ENCODE measurements at places on chromosomes 13 and 19. TPM values are rescaled to one million over a fixed set of nuclear protein-coding genes. Genes with fewer than 3 reads are reported as not detected.

DNA sequence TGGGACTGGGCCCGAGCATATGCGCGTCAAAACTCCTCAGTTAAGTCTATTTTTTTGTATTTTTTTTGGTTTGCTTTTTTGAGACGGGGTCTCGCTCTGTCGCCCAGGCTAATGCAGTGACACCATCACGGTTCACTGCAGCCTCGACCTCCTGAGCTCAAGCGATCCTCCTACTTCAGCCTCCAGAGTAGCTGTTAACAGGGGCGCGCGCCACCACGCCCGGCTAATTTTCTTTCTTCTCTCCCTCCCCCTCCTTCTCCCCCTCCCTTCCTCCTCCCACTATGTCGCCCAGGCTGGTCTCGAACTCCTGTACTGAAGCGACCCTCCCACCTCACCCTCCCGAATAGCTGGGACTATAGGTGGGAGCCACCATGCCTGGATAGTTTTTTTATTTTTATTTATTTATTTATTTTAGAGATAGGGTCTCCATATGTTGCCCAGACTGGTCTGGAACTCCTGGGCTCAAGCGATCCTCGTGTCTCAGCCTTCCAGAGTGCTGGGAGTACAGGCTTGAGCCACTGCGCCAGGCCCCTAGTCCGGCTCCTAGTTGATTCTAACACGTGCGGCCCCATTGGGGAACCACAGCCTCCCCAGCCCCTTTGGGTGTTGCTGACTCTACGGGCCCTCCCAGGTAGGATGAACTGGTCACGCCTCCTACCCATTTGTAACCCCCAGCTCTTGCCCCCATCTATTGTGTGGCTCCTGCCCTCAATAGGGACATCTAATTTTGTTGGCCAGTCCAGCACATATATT lies 806 bp upstream of the ZNF837 start:
- no peak for DNase-seq

EFNB2 gene
- total RNA-seq, result 33.1 TPM

GRCh38 chr19:19068659-19069654 lies 5.2 kb downstream of the SLC25A42 start:
- peak; percentile 65 for DNase-seq

GRCh38 chr13:35841060-35841521 lies 290.1 kb downstream of the DCLK1 start:
- peak; percentile 86 for DNase-seq

GRCh38 chr13:50527188-50527587 lies 316.3 kb downstream of the DLEU7 start:
- no peak for DNase-seq

NANOS3 gene
- total RNA-seq, result not detected

- DNase-seq, result no peak
Measured at GRCh38 chr13:50724913-50725312, 118.6 kb downstream of the DLEU7 start.

FXYD1 gene
- 44.2 TPM for total RNA-seq

- DNase-seq, result no peak
Measured at GRCh38 chr19:4991538-4991937, 22.6 kb downstream of the KDM4B start.

GRCh38 chr19:50309396-50310125 lies 19.6 kb downstream of the KCNC3 start:
- no peak for DNase-seq

DNA sequence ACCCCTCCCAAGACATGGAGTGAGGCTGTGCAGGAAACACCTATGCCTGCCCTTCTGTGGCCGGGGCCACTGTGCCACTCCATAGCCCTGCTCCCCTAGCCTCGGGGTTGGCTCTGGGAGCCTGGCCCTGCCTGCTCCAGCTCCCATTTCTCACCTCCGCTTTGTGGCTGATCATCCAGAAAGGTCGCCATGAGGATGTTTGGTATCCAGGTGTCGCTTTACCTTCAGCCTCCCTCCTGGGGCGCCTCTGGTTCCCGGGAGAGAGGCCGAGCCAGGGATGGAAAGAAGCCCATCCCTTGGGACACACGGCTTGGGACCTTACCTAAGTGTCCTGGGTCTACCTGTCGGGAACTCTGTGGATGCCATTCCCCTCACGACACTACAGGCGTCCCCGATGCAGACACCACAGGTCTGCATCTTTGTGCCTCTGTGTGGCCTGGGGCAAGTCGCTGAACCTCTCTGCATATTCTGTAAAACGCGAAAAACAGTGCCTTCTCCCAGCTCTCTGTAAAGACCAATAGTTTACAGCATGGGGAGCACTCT lies 3.4 kb upstream of the MCF2L start:
- DNase-seq, result no peak

MAP4K1 gene
- 2.9 TPM for total RNA-seq

GRCh38 chr13:35836446-35836845 lies 294.7 kb downstream of the DCLK1 start:
- no peak for DNase-seq

GRCh38 chr19:4208385-4209094 lies 20.8 kb upstream of the EBI3 start:
- no peak for DNase-seq

DNA sequence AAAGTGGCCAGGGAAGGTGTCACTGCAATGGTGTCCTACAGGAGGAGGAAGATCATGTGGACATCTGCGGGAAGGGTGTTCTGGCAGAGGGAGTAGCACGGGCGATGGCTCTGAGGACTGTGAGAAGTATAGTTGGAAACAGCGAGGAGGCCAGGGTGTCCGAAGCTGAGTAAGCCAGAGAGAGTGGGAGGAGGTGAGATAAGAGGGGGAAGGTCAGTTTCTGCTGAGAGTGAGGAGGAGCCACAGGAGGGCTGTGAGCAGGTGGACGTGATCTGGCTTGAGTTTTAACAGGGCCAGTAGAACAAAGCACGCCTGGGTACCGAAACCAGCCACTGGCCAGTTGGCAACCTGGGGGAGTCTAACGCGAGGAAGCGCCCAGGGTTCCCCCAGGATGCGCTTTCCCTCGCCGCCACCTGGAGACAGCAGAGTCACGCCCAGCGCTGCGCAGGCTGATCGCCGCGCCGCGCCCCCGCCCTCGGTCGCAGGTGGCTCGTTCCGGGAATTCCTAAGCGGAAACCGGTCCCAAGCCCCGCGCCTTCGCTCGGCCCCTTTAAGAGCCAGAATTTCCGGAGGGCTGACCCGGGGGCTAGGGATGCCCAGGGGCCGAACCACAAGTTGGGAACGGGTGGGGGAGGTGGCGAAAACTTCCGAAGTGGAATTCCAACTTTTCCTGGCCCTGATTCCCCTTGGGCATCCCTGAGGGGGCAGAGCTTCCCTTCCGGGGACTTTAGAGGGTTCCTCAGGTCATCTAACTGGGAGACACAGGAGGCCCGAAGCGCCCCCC lies 1.1 kb upstream of the LSR start:
- DNase-seq, result peak; percentile 50

- DNase-seq, result peak; percentile 57
Measured at GRCh38 chr19:39805104-39805503, 26.4 kb downstream of the LEUTX start.
